H9 (cell line): ENCODE measurements at places on chromosomes 1 and 21. TPM values are rescaled to one million over a fixed set of nuclear protein-coding genes. Genes with fewer than 3 reads are reported as not detected.

Gene DDAH1
- 36.0 and 36.3 TPM in 2 replicates for total RNA-seq

Gene RHD
- 1.3 and 1.6 TPM in 2 replicates for total RNA-seq

Gene PROK1
- total RNA-seq: not detected in 2 replicates

DNA sequence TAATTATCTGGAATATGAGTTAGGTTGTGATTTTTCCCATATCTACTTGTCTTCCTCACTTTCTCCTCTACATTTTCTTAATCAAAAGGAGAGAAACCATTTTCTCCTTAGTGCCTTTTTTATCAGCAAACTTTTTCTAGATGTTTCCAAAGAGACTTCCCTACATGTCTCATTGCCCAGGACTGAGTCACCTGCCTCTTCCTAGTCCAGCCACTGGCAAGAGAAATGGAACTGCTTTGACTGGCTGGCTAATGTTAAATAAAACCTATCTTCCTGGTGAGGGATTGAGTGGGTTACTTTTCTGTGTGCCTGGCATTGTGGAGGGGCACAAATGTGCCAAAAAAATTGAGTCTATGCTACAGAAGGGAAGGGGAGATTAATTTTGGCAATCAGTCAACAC is 52.1 kb upstream of the CD5L start:
- no peak for DNase-seq
- no peak overlapping the region for H3K27ac ChIP-seq
- no peaks in the 10 kb centered on the region for H3K27me3 ChIP-seq
- peaks cover 8% of the 10 kb centered on the region for H3K36me3 ChIP-seq
- no peak overlapping the region for H3K4me3 ChIP-seq

DNA sequence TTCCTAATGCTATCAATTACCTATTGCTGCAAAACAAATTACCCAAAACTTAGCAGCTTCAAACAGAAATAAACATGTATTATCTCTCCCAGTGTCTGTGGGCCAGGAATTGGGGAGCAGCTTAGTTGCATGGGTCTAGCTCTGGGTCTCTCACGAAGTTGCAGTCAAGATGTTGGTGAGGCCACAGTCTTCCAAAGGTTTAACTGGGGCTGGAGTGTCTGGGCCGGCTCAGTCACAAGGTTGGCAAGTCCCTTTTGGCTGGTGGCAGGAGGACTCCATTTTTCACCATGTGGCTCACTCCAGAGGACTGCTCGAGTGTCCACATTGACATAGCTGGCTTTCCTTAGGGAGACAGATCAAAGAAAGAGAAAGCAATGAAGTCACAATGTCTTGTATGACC is 5.0 kb upstream of the LRP8 start:
- no peaks in the 10 kb centered on the region for H3K4me1 ChIP-seq
- DNase-seq: peak; percentile 12
- no peak overlapping the region for H3K27ac ChIP-seq
- no peak overlapping the region for H3K4me3 ChIP-seq
- H3K27me3 ChIP-seq: no peaks in the 10 kb centered on the region

GRCh38 chr1:153390938-153391710 is at the start of gene S100A8:
S100A8 (minus strand) TSS chr1:153391073; CDS start chr1:153390535, 538 bp downstream.
- no peak within 1 kb of the TSS for H3K4me3 ChIP-seq
- DNase-seq: no peak
- H3K4me1 ChIP-seq: no peaks in the 10 kb centered on the region
- H3K27me3 ChIP-seq: no peaks in the 10 kb centered on the region
- no peaks in the 10 kb centered on the region for H3K36me3 ChIP-seq
